ENCODE measurements at places on chromosomes 2 and 18.

GRCh38 chr18:78984941-78985784 is 5.5 kb downstream of the SALL3 start:
- DNase-seq: no peak

DNA sequence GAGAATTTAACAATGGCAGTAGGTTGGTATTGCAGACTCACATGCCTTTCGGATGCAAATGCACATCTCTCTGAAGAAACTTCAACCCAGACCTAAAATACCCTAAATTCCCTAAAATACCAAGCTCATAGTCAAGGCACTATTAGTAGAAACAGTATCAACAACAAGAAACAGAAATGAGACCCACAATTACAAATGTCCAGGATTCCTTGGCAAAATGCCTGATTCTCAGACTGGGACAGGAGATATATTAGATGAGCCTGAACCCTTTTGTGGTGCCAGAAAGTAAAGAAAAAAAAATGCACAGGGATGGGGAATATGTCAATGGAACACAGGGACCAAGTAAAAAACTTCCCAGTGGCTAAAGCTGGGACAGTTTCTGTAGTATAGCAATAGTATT is 77.2 kb downstream of the NAT8 start:
- DNase-seq: no peak

DNA sequence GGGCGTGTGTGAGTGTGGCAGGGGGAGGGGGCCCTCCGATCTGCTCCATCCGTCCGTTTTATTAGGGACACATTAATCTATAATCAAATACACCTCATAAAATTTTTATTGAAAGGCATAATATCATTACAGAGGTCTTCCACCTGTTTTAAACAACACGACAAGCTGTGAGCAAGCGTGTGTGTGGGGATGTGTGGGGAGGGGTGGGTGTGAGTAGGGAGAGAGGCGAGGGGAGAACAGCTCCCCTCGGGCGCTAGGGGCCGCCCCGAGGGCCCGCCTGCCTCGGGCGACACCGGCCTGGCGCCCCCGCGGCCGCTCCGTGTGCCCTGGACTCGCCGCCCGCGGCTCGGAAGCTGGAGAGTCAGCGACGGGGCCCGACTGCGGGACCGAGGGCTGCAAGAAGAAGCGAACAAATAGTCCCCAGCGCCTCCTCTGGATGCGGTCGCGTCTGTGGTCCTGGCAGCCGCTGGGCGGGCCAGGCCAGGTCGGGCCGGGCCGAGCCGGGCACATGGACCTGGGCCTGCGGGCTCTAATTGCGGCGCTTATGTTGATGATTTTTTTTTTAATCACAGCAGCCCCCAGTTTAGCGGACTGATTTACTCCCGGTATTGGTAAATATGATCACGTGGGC is 352 bp upstream of the HOXD9 start:
- DNase-seq: no peak

- no peak for DNase-seq
These were observed 11.4 kb upstream of the GALNT1 start for GRCh38 chr18:35570182-35570581.

- no peak for DNase-seq
These were observed 494 bp upstream of the ROCK1 start for GRCh38 chr18:21112140-21112473.

DNA sequence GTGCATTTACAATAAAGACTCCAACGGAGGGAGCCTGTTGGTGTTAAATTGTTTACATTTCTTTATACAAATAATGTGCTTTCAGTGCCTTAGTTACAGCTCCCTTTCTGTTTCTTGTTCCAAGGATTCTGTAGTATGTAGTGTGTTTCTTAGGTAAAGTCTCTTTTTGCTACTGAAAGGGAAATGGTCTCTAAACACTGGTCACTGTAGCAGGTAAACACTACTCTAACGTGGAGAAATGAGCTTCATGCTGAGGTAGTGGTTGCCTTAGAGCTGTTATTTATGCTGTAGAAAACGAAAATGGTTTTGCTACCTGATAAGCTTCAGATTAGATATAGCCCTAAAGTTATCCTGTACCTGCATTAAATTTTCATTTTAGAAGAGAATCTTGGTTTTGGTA is 163.6 kb downstream of the CAPN13 start:
- no peak for DNase-seq

- no peak for DNase-seq
These were observed 584.6 kb downstream of the CNTNAP5 start for GRCh38 chr2:124609667-124610066.

GRCh38 chr2:28680657-28681056 is 71.0 kb upstream of the PPP1CB start:
- no peak for DNase-seq

GRCh38 chr18:34661464-34662087 is 48.5 kb upstream of the DTNA start:
- DNase-seq: no peak

- DNase-seq: no peak
These were observed 871 bp upstream of the ALS2 start for GRCh38 chr2:201781557-201782051.

DNA sequence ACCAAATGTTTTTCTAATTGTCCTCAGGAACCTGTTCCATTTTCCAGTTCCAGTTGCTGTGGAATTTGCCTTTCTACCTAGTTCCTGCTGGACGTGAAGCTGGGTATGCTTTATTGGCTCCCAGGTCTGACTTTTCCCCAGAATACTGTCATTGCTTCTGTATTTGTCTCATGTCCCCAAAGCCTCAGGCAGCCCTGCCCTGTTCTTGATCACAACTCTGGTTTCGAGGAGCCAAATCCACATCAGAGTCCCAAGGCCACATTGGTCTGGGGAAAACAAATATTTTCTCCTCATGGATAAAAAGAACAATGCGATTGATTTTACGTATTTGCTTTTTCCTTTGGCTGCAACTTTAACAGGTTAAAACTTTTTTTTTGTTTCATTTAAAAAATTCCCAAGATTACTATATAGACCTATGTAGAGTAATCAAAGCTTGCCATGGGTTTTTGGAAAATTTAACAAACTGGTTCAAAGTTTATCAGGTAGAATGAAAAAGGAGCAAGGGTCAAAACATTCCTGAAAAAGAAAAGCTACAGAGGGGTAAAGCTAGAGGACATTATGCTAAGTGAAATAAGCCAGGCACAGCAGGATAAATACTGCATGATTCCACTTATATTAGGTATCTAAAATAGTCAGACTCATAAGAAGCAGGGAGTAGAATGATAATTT is 85.2 kb downstream of the MDH1 start:
- no peak for DNase-seq

DNA sequence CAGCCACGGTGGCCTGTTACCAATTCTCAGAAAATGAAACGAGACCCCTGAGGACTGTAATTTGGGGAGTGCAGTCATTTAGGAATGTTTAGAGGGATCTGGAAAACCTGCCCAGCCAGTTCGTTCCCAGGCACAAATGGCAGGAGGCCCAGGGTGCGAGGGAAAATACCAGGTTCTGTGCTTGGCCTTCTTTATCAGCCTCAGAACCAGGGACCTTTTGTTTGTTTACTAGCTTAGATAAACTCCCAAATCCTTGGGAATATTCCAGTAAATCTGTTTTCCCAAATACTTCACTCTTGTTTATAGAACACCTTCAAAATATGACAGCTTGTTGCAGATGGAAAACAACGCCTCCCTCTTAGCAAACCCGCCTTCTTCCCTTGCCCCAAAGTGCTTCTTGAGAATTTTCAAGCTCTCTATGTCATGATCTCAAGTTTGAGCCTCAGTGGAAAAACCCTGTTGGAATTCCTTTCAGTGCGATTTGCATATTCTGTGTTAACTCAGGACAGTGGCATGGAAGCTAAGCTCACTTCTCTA is 400.3 kb upstream of the SMIM21 start:
- no peak for DNase-seq

DNA sequence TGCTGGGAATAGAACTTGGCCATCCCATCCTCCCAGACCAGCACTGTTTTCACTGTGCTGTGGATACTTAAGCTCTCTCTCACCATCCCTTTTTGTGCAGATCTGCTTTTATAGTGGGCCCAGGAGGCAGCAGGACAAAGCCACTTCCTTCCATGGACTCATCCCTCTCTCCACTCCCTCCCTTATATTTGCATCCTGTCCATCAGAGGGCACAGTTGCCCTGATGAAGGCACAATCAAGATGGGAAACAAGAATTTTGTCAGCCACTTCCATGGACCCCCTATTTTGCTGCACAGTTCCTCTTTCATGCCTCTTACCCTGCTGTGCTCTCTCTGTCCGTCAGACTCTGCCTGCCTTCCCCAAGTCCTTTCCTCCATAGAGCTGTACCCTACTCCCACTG is 338.7 kb downstream of the HRH4 start:
- no peak for DNase-seq

DNA sequence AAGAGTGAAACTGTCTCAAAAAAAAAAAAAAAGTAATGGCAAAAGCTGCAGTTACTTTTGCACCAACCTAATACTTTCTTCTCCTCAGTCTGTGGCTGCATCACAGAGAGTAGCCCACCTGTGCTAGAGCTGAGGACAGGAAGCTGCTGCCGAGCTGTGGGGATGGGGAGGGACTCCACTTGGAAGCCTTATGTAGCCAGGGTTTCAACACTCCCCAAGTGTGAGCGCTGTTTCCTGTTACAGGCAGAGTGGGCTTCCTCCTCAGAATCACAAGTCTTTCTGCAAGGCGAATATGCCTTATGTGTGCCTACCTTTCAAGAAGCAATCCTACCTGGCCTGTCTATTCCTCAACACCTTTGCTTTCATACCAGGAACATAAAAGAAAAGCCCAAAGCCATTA is 36.3 kb upstream of the CYP27C1 start:
- no peak for DNase-seq

GRCh38 chr2:8445580-8445979 is 236.3 kb upstream of the ID2 start:
- DNase-seq: no peak

- DNase-seq: no peak
These were observed 2.4 kb upstream of the CETN1 start for GRCh38 chr18:577643-578375.
